ENCODE measurements at places on chromosomes 5 and 9.

DNA sequence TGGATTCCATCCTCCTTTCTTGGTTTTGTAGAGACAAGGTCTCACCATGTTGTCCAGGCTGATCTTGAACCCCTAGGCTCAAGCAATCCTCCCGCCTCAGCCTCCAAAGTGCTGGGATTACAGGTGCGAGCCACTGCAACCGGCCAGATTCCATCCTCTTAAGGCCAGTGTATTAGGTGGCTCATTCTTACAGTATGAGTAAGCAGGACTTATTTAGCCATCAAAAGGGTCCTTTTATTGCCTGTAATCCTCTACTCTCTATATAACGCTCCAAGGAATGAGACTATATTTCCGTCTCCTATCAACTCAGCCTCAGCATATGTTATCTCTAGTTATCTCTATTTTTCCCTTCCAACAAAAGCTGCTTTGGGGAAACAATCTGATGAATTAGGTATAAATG, 3.0 kb upstream of the ERBIN start:
- DNase-seq: no peak

DNA sequence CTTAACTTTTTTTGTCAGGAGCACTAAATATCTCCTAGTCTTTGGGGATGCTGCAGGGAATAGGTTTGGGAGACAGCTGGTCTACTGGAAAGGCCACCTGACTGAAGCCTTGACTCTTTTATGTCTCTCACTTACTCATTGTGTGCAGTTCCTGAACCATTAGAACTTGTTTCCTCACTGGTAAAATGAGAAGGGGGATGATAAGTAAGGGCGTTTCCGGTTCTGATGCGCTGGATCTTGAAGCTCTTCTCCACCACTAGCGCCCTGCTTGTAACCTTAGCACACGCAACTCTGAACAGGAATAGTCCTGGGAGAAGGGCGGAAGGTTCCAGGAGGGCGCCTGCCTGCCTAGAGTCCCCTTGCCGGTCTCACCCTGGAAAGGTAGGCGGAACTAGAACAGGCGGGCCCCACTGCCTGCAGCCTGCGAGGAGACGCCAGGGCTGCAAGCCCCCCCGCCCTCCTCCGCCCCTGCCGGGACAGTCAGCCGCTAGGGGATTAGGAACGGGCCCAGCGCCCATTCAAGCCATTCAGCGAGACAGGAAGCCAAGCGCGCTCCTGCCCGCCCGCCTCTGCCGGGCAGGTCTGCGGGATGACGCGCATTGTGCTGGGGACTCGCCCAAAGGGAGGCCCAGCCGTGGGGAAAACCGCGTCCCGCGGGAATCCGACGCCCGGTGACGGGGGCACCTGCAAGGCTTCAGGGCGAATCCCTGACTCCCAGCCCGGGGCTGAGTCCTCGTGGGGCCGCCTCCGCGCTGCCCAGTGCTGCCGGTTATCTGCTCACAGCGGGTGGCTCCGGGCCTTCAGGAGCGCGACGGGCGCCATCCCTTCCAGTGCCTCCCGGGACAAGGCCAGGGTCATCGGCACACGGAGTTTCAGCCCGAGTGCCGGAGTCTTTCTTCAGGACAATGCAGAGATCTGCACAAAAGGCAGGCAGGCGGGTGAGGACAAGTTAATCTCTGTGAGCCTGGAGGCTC, 44.0 kb upstream of the XPA start:
- DNase-seq: no peak

- DNase-seq: no peak
These were observed 68.1 kb upstream of the ABL1 start for GRCh38 chr9:130766927-130767307.

- DNase-seq: peak; percentile 10
These were observed 858 bp downstream of the NCS1 start for GRCh38 chr9:130172858-130173665.

- DNase-seq: no peak
These were observed 131.4 kb downstream of the MAST4 start for GRCh38 chr5:66727630-66728029.

DNA sequence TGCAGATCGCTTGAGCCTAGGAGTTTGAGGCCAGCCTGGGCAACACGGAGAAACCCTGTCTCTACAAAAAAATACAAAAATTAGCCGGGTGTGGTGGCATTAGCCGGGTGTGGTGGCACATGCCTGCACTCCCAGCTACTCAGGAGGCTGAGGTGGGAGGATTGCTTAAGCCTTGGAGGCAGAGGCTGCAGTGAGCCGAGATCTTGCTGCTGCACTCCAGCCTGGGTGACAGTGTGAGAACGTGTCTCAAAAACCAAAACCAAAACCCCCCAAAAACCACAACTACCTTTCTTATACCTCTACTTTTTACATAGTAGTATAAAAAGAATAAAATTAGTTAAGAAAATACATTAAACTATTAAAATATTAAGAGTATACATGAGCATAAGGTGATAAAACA, 121.2 kb downstream of the RAPGEF6 start:
- no peak for DNase-seq

- DNase-seq: no peak
These were observed 6.0 kb downstream of the OLFML2A start for GRCh38 chr9:124782661-124783574.

DNA sequence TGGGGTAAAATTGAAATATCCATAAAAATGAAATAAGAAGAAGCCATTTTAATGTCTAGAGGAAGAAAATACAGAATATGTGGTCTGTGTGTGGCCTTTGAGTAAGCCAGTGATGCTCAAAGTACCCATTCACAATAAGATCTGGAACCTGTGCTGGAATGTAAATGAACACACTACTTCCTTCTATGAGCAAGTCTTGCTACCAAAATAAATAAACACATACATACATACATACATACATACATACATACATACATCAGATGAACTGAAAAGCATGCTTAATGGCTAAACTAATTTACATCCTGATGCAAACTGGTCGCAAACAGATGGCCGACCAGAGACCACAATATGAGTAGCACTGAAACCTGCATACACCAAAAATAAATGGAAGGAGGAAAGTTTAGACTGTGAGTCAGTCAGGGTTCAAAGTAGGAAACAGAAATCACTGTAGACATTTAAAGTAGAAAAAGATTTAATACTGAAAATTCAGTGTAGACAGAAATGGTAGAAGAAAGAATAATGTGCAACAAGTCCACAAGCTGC, 317.6 kb downstream of the CAAP1 start:
- no peak for DNase-seq

DNA sequence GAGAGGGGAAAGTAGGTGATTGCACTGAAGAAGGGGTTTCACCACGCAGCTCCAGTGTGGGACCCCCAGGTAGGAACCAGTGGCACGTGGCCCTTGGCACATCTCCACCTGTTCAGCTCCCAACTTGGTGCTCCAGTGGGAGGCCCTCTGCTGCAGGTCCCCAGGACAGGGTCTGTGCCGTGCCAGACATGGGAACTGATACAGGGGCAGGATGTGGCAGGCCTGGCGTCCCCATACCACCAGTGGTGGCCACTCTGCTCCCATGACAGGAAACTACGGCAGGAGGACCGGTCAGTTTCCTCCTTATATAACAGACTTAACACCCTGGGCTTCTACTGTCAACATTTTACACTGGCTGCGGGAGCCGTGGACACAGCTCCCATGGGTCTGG, 67.3 kb downstream of the PSMB7 start:
- DNase-seq: no peak

DNA sequence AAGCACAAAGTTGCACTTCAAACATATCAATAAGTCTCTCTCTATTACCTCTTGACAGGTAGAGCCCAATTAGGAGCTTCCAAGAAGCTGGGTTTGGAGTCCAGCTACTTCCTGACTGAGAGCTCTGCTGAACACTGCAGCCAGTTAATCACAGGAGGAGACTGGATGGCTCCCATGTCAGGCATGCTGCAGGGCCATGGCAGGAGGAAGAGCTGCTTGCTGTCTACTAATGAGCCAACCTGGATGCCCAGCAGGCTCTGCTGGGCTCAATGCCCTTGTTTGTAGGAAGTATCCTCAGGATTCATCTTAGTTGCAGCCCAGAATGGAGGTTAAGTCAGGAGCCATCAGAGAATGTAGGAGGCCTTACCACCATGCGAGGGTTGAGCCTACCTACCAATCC, 91.9 kb downstream of the TMEM215 start:
- no peak for DNase-seq

DNA sequence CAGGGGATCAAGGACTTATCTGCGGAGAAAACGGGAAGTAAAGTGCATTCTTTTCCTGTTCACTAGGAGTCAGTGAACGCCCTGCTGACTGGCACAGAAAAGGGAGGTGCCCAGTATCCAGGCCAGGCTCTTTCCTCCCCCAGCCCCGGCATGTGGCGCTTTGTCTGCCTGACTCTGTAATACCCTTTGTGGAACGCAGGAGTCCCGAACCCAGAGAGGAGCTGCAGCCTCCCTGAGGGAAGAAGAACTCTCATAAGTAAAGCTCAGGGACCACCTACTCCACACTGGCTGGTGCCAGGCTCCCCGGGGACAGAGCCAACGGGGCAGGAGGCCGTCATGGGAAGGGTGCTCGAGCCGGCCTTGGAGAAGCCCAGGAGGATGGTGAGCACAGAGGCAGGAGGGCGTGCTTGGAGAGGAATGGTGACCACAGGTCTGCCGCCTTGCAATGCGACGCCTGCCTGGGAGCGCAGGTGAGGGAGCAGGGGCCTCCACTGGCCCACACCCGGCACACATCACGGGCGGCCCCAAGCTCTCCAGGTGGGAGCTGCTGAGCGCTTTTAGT, 31.5 kb downstream of the VAV2 start:
- DNase-seq: no peak

- peak; percentile 20 for DNase-seq
These were observed 132.2 kb downstream of the FBXO4 start for GRCh38 chr5:42057254-42057690.

Data from stimulated activated CD8-positive, alpha-beta memory T cell treated with anti-CD3 and anti-CD28 coated beads, Interleukin-4, amount 100 ng/mL, for 1 hour (primary cell).